ENCODE measurements at places on chromosomes 2 and 18. TPM values are rescaled to one million over a fixed set of nuclear protein-coding genes. Genes with fewer than 3 reads are reported as not detected.

GRCh38 chr18:79208906-79209305 lies 139.7 kb downstream of the ATP9B start:
- no peak overlapping the region for H3K27ac ChIP-seq
- no peak for DNase-seq
- H3K4me3 ChIP-seq, result no peak overlapping the region
- H3K36me3 ChIP-seq, result peaks cover 17% of the 10 kb centered on the region
- H3K4me1 ChIP-seq, result peaks cover 4% of the 10 kb centered on the region
- H3K27me3 ChIP-seq, result no peaks in the 10 kb centered on the region

- DNase-seq, result no peak
- H3K4me1 ChIP-seq, result no peaks in the 10 kb centered on the region
- no peak overlapping the region for H3K4me3 ChIP-seq
These were observed 155.4 kb downstream of the ARL4C start for GRCh38 chr2:234341306-234341985.

DNA sequence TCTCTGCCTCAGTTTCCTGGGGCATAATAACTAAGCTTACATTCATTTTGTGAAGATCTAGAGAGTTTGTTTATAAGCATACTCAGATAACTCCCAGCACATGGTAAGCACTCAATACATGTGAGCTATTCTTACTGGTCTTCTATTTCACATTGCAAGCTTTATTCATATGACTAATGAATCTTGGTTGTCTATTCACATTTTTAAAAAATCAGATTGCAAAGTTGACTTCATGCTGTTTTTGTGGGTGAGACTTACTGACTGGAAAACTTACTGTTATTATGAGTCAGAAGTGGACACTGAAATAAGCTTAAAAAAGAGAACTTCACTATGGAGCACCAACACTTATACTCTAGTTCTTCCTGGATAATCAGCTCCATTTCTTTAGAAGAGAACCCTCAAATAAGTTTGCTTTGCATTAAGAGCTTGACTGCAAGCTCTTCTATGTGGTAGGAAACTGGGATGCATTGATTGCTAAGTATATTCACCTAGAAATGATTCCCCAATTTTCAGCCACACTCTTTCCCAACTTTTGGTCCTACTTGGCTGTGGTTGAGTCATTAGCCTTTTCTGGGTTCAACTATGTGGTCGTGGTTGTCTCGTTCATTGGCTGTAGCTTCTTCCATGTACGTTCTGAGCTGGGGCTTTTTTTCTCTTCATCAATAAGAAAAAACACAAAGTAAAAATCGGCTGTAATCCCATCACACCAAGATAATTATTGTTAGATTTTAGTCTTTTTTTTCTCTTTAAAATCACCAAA lies 29.5 kb upstream of the RBMS1 start:
- H3K4me1 ChIP-seq, result no peaks in the 10 kb centered on the region
- DNase-seq, result no peak
- H3K36me3 ChIP-seq, result no peaks in the 10 kb centered on the region
- no peaks in the 10 kb centered on the region for H3K27me3 ChIP-seq
- no peak overlapping the region for H3K4me3 ChIP-seq
- no peak overlapping the region for H3K27ac ChIP-seq

DNA sequence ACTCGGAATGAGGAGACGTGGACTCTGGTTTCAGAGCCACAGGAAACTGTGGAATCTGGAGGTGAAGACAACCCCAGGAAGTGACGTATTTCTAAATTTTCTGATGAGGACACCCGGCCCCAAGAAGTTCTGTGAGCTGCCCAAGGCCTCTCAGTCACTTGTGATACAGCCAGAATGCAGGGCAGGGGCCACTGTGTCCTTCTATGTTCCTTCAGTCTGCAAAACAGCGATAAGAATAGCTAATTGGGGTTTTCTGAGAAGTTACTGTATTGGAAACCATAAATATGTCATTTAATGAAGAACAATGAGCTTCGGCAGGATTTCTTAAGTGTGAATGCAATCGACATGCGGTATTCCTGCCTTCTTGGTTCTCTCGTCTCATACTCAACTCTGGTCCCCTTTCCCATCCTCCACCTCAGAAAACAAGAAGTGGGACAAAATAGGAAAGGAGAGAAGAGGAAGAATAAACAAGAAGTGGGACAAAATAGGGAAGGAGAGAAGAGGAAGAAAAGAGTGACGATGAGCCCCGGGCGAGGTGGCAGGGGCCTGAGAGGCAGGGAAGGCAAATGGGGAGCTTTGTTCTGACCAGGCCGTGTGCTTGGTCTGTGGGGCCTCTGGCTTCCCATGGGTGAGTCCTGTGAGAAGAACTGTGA lies 282.0 kb upstream of the REV1 start:
- no peak overlapping the region for H3K4me3 ChIP-seq
- H3K27ac ChIP-seq, result peak overlapping the region; percentile 22
- H3K36me3 ChIP-seq, result no peaks in the 10 kb centered on the region
- no peaks in the 10 kb centered on the region for H3K27me3 ChIP-seq
- DNase-seq, result no peak
- H3K4me1 ChIP-seq, result peaks cover 5% of the 10 kb centered on the region

PPP1R1C gene
- 9.8 TPM for total RNA-seq

GRCh38 chr2:152506843-152507242 lies 171.9 kb downstream of the FMNL2 start:
- no peaks in the 10 kb centered on the region for H3K27me3 ChIP-seq
- no peak overlapping the region for H3K4me3 ChIP-seq
- no peak for DNase-seq
- H3K4me1 ChIP-seq, result peaks cover 3% of the 10 kb centered on the region
- H3K27ac ChIP-seq, result no peak overlapping the region
